ENCODE measurements at places on chromosomes 13 and 19.

GRCh38 chr19:58398545-58398944, 3.1 kb downstream of the RNF225 start:
- DNase-seq: no peak

- no peak for DNase-seq
Measured at GRCh38 chr19:32012886-32013631, 332.4 kb upstream of the ZNF507 start.

DNA sequence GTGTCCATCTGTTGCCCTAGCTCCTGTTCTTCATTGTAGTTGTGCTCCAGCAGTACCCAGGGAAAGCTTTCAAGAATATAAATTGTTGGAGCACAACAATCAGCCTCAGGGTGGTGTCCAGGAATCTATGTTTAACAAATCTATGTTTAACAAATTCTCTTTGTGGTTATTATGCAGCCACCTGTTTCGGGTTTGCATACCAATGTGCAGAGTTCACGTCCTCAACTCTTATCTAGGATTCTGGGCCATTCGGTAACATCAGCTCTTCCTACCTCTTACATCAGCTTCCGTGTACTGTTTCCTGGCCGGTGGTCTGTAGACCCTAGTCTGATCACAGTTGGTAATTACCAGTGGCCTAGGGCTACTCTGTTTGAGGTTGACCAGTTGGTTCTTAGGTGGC, 17.0 kb downstream of the MTUS2 start:
- DNase-seq: no peak

- DNase-seq: no peak
Measured at GRCh38 chr19:30587869-30588268, 215.7 kb downstream of the ZNF536 start.

- no peak for DNase-seq
Measured at GRCh38 chr13:47945738-47946137, 55.3 kb downstream of the SUCLA2 start.

- DNase-seq: no peak
Measured at GRCh38 chr13:36323951-36324566, 22.1 kb downstream of the SPART start.

DNA sequence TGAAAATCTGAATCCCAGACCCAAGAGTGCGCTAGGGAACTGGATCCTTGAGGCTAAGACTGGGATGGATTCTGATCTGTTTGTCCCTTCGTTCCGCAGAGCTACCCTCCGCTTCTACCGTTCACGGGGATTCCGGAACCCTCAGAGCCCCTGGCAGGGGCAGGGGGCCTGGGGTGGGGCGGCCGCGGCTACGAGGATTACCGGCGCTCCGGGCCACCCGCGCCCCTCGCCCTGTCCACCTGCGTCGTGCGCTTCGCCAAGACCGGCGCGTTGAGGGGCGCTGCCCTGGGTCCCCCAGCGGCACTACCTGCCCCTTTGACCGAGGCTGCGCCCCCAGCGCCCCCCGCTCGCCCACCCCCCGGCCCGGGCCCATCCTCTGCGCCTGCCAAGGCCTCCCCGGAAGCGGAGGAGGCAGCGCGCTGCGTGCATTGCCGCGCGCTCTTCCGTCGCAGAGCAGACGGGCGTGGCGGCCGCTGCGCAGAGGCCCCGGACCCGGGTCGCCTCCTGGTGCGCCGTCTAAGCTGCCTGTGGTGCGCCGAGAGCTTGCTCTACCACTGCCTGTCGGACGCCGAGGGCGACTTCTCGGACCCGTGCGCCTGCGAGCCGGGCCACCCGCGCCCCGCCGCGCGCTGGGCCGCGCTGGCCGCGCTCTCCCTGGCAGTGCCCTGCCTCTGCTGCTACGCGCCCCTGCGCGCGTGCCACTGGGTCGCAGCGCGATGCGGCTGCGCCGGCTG, 7.1 kb downstream of the SPRED3 start:
- no peak for DNase-seq

DNA sequence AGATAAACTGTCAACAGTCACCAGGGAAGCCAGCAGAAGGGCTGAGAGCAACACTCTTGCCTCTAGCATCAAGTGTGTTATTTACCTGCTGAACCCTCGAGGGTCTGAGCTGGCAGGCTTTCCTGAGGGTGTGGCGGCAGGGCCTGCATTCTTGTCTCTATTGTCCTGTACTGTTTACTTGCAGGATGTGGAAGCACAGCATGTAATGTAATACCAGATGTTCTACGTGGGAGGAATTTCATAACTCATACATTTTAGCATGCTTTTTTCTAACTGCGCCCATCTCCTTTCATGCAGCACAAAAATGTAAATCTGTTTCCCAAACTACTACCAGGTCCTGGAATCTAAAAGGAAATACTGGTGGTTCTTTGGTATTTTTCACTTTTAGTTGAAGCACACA, 153.1 kb downstream of the RGCC start:
- DNase-seq: no peak

- DNase-seq: no peak
Measured at GRCh38 chr13:43730642-43731041, 56.1 kb downstream of the ENOX1 start.

DNA sequence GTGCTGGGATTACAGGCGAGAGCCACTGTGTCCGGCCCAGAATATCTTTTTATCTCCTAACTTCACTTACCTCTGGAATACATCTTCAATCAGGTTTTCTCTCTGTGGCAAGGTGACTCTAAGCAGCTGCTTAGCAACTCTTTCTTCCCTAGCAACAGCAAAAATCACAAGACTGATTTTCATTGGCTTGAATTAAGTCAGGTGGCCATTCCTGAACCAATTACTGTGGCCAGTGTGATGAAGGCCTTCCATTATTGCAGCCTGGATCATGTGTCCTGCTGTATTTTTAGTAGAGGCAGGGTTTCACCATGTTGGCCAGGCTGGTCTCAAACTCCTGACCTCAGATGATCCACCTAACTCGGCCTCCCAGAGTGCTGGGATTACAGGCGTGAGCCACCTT, 9.0 kb upstream of the LTBP4 start:
- no peak for DNase-seq

DNA sequence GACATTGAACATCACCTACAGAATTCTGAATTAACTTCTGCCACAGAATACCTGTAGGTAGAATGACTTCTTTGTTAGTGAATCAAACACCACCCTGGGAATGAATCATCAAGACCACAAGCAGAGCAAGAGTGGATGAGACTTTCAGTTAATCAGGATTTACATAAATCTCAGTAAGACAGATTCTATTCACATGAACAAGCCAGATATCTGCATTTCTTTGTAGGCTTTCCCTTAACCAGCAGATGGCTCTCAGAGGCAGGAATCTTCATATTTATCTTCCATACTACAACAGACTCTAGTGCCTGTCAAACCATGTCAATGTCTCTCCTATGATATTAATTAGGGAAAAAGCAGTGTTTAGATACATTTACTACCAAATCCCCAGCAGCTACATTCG, 412.1 kb downstream of the KLF12 start:
- DNase-seq: no peak

DNA sequence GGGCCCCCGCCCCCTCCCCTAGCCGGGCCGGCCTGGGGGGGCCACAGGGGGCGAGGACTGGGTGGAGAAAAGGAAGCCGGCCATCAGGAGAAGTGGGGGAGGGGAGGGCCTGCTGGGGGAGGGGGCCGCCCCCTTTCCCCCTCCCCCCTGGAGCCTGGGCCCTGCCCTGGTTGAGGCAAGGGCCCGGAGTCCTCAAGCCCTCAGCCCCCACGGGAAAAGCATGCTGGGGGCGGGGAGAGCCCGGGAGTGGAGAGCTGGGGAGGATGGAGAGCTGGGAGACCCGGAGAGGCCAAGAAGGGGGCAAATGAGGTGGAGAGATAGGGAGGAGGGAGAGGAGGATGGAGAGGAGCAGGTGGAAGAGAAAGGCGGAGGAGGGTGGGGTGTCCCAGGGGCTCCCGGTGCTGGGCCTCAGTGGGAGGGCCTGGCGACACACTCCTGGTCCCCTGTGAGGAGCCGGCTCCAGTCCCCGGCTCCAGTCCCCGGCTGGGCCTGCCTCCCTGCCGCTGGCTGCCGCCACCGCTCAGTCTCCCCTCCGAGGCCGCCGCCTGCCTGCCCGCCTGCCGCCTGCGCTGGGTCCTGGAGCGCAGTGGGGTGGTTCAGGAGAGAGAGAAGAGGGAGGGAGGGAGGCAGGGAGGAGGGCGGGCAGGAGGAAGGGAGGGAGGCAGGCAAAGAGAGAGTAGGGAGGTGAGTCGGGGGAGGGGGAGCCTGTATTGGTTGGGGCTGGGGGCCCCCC, at the start of gene GRIK5:
Gene GRIK5, minus strand, starts transcription at position 588 of the 733 bp plus-strand sequence. CDS start 4,436 bp downstream, outside the sequence.
- DNase-seq: no peak

DNA sequence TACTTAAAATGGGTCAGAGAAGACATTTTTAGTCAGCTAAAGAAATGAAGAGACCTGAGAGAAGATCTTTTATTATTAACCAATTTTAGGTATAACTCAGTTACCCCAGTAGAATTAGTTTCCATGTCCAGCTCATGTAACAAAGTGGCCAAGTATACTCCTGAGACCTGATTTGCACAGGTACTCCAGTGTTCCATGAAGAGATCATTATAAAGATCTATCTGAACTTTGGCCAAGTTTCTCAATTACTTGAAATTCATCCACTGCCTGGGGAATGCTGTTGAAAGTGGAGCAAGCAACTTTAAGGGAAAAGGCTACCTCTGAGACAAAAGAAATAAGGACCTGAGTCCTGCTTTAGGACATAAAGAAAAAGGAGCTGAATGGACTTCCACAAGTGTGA, 47.0 kb downstream of the EDNRB start:
- DNase-seq: no peak

DNA sequence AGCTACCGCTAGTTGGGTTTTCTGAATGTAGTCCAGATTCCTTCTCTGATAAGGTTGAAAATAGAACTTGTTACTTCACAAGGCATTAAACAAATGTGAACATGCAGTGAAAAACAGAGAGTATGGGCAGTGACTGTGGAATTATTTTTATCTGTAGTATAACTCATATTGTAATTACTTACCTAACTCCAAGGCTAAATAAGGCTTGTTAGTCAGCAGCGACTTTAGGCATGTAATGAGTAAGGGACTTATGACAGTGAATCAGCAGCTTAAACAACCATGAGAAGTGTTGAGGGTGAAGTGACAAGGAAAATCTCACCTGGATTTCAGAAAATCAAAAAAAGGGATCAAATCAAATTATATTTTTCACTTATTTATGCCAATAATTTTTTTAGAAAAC, 1719.5 kb upstream of the MIR17HG start:
- DNase-seq: no peak

- DNase-seq: no peak
Measured at GRCh38 chr13:33644581-33645543, 173.1 kb upstream of the RFC3 start.

DNA sequence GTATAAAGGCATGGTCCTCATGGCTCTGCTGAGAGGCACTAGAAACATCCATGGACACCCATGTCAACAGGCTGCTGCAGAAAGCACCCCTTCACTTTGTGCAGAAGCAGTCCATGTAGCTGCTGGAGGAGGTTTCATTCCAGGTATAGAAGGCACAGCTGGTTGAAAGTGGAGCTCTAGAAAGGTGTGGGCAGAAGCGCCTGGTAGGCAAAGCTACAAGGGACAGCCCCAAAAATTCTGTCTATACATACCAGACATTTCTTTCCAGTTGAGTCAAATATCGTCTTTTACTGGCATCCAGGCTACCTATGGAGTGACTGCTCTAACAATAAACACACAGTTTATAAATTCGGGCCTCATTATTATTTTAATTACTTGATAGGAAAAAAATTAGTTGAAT, 129.3 kb downstream of the ENOX1 start:
- DNase-seq: no peak

- no peak for DNase-seq
Measured at GRCh38 chr13:77489566-77490337, 45.8 kb upstream of the SCEL start.

DNA sequence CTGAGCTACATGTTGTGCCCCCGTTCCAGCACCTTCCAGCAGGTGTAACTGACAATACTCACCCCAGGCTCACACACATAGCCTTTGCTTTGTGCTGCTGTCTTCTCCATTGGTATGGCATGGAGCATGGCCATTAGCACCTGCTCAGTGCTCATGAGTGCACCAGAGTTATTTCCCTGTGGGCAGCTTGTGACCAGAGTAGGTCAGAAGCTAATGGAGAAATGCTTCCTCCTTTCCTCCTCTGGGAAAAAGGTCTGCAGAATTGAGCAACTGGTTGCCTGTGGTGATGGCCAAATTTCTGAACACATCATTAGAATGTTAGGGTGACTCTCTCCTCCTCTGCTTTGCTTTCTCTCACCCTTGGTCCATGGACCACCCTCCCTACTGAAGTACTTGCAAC, 344.5 kb upstream of the TMTC4 start:
- DNase-seq: no peak

DNA sequence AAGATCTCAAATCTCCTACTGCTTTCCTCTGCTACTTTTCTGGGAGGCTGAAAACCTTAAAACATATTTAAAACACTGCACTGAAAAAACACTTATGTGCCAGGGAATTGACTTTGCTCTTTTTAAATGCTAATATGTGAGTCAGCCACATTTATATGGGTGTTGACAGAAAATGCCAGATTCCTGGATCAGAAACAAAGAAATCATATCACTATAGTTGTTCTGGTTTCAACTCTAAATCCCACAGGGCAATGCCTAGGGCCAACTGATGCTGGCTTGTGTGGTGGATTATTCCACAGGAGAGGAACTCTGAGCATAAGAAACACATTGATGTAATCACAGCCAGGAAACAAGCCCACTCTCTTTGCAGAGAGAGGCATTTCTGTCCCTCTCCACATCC, 1439.0 kb upstream of the SPRY2 start:
- no peak for DNase-seq

- DNase-seq: no peak
Measured at GRCh38 chr13:59721926-59722910, 441.5 kb downstream of the DIAPH3 start.

- no peak for DNase-seq
Measured at GRCh38 chr13:45068036-45069001, 52.0 kb upstream of the GTF2F2 start.

- DNase-seq: no peak
Measured at GRCh38 chr13:83905641-83906040, 23.4 kb upstream of the SLITRK1 start.

- DNase-seq: no peak
Measured at GRCh38 chr13:86426437-86426836, 627.2 kb upstream of the SLITRK6 start.

- DNase-seq: no peak
Measured at GRCh38 chr13:36713887-36714286, 40.1 kb downstream of the SERTM1 start.

DNA sequence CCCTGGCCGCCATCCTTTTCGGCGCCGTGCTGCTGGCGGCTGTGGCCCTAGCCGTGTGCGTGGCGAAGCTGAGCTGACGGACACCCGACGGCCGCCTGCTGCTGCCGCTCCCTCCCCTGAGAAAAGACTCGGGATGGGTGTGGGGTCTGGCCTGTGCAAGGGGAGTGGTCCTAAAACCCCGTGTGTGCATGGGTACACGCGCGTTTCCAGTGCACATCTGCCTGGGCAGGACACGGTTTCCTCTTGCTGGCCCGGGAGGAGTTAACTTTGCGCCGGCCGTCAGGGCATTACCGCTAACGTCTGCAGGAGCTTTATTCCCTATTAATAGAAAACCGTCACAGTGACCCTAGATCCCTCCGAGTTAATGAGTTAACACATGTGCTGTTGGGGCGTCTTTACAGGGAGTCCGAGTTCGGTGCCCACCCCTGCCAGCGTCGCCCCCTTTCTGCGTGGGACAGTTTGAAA, 1.3 kb downstream of the RGS9BP start:
- DNase-seq: no peak

- no peak for DNase-seq
Measured at GRCh38 chr19:2014731-2015607, 545 bp downstream of the BTBD2 start.

GRCh38 chr13:31638577-31638976, 100.7 kb upstream of the RXFP2 start:
- no peak for DNase-seq

Data from activated CD8-positive, alpha-beta memory T cell treated with anti-CD3 and anti-CD28 coated beads for 1 hour (primary cell).